ENCODE measurements at places on chromosomes 6 and 20. TPM values are rescaled to one million over a fixed set of nuclear protein-coding genes. Genes with fewer than 3 reads are reported as not detected.

Gene PHIP
- total RNA-seq = 11.5 TPM

Gene B3GAT2
- under 0.01 TPM for total RNA-seq

Gene ESR1
- total RNA-seq = 0.13 TPM

Gene TBX18
- total RNA-seq = 7.0 TPM

Gene ISM1
- 0.26 TPM for total RNA-seq

Measured in epithelial cell of alveolus of lung (primary cell).